HuH-7 (cell line): ENCODE measurements at places on chromosomes 5 and 9.

GRCh38 chr9:114591849-114592248 is 4.3 kb downstream of the ATP6V1G1 start:
- DNase-seq, result no peak

- no peak for DNase-seq
These were observed 53.2 kb downstream of the USP20 start for GRCh38 chr9:129888293-129889121.

- no peak for DNase-seq
These were observed 619.9 kb downstream of the PTPRD start for GRCh38 chr9:9992936-9993335.

DNA sequence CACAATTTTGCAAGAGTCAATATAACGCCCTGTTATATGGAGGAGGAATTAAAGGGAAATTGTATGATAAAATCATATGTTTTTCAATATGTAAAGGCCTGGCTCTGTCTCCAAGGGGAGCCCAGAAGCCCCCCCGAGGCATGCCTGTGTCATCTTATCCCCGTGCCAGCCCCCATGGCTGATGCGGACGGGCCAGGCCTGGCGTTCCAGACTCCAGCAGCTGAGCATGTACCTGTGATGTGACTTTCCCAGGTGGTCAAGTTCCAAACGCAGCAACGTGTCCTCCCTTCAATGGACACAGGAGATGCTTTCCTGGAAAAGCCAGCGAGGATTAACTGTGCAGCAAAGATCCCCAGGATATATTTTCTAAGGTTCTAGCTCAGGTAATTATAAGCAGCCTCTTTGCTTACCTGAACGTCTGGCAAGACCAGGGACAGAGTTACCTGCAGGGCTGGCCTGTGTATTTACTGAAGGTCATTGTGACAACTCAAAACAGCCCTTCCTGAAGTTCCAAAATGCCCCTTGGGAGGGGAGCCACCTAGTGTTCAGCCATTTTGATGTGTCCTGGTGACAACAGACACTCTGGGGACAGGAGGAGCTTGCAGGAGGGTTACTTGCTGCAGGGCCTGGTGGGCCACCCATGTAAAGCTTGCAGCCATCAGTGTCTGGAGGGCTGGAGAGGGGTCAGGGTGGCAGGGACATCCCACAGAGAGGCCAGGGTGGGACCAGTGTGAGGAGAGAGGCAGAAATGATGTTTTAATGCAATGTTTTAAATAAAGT is 53.3 kb upstream of the RNU6ATAC start:
- DNase-seq, result peak; percentile 58

GRCh38 chr9:94802793-94803192 is 76.3 kb downstream of the AOPEP start:
- DNase-seq, result no peak

DNA sequence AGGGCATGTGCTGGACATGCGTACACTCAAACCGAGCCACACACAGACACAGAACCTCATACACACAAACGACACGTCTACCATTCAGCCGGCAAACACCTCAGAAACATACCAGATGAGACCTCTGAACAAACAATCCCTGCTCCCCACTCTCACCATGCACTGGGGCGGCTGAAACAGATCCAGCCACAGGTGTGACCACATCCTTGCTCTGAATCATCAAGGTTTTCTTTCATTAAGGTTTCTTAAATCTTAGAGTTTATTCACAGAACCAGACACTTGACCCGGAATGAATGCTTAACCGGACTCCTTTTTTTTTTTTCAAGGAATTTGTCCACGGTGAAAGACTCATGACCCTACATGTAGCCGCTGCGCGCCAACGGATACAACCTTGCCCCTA is 26.2 kb downstream of the TERT start:
- no peak for DNase-seq

- DNase-seq, result no peak
These were observed 719.2 kb upstream of the CTNND2 start for GRCh38 chr5:12623408-12623807.

- no peak for DNase-seq
These were observed 12.8 kb upstream of the MAN2A1 start for GRCh38 chr5:109676920-109677319.

- no peak for DNase-seq
These were observed 418.8 kb downstream of the TLE4 start for GRCh38 chr9:79990536-79990935.

DNA sequence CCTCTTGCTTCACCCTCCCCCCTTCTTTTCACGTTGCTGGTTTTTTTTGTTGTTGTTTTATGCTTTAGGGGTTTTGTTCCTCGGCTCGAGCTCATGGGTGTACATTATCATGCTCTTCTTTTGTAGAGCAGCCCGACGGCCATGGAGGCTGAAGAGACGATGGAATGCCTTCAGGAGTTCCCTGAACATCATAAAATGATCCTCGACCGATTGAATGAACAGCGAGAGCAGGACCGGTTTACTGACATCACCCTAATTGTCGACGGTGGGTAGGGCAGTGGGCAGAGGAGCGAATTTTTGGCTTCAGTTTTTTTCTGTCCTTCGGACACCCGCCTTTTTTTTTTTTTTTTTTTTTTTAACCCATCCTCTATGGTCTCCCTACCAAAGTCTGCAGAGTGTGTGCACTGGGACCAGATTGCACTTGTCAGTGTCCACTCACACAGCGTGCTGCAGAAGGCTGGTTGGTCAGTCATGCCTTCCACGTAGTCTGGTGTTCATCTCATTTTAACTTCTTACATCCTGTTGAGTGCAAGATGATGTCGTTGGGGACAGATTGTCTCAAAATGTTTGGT is 1.3 kb downstream of the ZNF131 start:
- peak; percentile 36 for DNase-seq

DNA sequence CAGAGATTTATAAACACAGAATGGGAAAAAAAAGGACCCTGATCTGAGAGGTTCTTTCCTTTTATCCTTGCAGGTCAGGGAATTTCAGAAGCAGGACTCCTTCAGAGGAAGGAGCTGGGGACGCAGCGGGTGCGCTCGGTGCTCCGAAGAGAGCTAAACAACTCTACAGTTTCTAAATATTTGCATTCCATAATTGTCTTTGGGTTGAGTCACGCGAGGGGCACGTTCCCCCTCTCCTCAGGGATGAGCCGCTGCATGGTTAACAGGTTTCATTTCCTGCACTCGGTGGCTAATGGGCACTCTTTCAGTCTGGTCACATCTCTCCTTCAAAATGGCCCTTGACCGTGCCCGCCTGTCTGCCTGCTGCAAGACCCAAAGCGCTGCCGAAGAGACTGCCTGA is 165.0 kb upstream of the HMHB1 start:
- DNase-seq, result no peak

DNA sequence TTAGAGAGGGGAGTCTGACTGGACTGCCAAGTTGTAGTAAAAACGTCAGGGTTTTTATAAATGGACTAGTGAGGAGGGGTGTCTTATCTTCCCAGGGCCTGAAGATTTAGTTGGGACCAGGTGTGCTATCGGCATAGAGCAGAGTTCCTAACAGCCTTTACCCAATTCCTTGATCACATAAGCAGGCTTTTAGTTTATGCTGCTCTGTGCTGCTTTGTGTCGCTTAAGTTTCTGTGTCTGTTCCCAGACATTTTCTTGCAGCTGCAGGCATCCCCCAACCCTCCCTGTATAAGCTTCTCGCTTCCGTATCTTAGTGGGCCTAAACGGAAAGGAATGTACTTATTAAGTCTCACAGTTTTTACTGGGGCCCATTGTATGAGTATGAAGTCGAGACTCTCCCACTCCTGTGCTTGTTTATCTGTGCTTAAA is 2.6 kb upstream of the SMC5 start:
- DNase-seq, result no peak

GRCh38 chr9:130425741-130426466 is 18.9 kb upstream of the ASS1 start:
- peak; percentile 78 for DNase-seq

DNA sequence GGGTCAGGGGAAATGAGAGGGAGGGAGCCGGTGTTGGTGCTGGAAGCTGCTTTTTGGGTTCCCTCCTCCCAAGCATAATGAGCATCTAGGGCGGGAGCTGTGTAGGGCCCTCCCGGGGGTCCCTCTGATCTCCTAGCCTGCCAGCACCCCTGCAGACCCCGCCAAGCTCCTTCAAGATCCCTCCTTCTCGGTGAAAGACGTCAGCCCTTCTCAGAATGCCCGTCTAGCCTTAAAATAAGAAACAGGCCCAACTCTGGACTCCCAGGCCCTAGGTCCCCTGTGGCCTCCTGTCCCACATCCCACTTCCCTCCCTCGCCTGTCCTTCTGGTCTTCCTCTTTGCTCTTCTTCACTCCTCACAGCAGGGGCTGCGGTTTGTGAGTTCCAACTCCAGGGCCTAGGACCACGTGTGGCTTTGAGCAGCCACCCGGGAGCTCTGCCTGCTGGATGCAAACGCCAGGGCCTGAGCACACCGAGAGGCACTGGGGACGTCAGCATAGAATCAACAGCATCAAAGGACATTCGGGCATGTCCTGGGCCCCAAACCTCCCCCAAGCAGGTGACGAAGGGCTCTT is 8.8 kb upstream of the SCGB3A1 start:
- peak; percentile 25 for DNase-seq

- no peak for DNase-seq
These were observed 140.0 kb downstream of the MUSK start for GRCh38 chr9:110808599-110808980.

GRCh38 chr5:78677777-78678668 is 29.5 kb upstream of the LHFPL2 start:
- DNase-seq, result no peak

DNA sequence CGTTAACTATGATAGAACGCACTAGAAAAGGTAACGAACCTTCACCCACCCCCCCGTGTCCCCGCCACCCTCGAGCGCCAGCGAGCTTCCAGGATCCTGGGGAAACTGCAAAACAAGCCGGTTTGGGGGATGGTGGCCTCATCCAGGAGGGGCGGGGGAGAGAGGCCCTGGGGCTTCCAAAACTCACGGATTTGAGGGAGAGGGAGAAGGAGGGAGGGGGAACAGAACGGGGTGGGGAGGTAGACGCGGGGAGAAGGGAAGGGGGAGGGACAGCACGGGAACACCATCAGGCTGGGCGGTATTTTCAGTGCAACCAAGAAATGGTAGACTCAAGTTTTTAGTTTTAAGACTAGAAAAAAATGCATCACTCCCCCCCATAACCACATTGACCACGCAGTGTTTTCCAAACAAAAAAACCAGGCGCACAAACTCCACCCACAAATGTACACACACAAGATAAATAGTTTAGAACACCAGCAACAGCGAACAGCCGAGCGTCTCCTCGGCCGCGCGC is 1.4 kb downstream of the NRARP start:
- no peak for DNase-seq

GRCh38 chr9:129885018-129885669 is 49.9 kb downstream of the USP20 start:
- peak; percentile 84 for DNase-seq

GRCh38 chr5:124342986-124343385 is 403.5 kb downstream of the ZNF608 start:
- no peak for DNase-seq

GRCh38 chr9:110317911-110318310 is 19.8 kb downstream of the TXNDC8 start:
- DNase-seq, result no peak

GRCh38 chr9:127209220-127209619 is 55.4 kb upstream of the GARNL3 start:
- DNase-seq, result no peak

DNA sequence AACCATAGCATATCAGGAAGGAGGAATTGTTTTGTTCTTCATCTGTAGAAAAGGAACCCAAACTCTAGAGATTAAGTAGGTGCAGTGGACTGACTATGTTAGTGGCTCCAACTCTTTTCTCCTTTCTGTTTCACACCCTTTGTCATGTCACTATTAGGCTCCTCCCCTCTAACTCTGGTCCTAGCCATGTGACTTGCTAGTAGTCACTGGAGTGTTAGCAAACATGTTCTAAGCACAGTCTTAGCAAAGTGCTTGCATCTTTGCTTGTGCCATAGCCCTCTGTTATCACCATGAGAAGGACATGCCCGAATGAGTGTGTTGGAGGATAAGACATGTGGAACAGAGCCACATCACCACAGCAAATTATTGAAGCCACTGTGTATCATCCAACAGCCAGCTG is 55.4 kb upstream of the PPP3R2 start:
- DNase-seq, result no peak

GRCh38 chr9:83239747-83240146 is 176.8 kb upstream of the RASEF start:
- no peak for DNase-seq

GRCh38 chr9:113911850-113912557 is 35.9 kb downstream of the ZNF618 start:
- DNase-seq, result no peak

GRCh38 chr9:16877256-16877655 is 6.8 kb upstream of the BNC2 start:
- DNase-seq, result no peak

GRCh38 chr9:372128-372527 is 157.5 kb downstream of the DOCK8 start:
- DNase-seq, result no peak

DNA sequence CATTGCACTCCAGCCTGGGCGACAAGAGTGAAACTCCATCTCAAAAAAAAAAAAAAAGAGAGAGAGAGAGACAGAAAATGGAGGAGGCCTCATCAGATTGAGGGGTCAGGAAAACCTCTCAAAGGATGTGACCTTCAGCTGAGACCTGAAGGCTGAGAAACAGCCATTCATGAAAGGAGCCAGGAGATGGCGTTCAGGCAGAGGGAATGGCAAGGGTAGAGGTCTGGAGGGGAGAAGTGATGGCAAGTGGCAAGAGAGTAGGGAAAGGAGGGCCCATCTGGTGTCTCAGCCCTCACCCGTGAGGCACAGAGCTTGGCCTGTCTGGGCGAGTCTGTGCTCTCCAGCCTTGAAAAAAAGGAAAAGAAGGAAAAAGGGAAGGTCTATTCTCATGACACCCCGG is 17.0 kb downstream of the CAMK2A start:
- peak; percentile 41 for DNase-seq

DNA sequence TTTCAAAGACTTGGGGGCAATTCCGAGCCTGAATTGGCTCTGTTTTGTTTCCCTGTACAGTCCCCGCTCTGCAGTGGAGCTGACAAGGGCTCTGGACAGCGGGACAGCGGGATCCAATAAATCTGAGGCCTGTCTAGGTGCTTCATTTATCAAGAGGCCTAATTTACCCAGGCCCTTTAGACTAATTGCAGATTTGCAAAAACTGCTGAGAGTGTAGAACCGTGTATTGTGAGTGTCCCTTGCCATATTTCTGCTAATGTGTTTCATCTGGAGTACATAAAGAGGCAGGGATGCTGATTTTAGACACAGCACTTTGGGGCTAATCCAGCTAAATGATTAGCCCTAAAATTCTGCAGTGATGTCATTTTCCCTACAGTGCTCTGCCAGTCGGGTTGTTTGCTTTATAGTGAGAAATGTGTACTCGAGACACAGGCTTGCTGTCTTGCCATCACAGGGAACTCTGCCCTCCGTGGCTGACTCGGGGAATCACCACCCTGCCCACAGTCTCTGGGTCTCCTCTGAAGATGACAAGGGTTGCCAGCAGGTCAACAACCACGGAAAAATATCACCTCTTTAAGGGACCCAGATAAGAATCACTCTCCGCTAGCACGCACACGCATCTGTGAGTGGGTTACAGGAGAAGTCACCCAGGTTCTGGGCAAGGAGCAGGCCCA is 592.0 kb downstream of the BNC2 start:
- DNase-seq, result no peak

GRCh38 chr5:106921567-106921966 is 749.2 kb downstream of the EFNA5 start:
- DNase-seq, result no peak
